ENCODE measurements at places on chromosomes 4 and X.

GRCh38 chrX:20362268-20363267, 95.9 kb upstream of the RPS6KA3 start:
- DNase-seq = no peak

GRCh38 chrX:33721927-33722326, 410.2 kb downstream of the FAM47A start:
- DNase-seq = no peak

GRCh38 chrX:125289209-125289608, 30.5 kb upstream of the TEX13C start:
- DNase-seq = no peak

DNA sequence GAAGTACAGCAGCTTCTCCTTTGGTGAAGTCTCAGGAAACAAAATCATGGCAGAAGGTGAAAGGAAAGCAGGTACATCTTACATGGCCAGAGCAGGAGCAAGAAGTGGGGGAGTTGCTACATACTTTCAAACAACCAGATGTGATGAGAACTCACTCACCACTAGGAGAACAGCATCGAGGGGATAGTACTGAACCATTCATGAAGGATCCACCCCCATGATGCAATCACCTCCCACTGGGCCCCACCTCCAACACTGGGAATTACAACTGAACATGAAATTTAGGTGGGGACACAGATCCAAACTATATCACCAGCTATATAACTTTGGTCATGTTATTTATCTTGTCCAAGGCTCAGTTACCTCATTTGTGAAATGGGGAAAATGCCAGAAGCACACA, 159.4 kb downstream of the OPHN1 start:
- no peak for DNase-seq

GRCh38 chr4:102625232-102625930, 124.2 kb downstream of the NFKB1 start:
- no peak for DNase-seq

DNA sequence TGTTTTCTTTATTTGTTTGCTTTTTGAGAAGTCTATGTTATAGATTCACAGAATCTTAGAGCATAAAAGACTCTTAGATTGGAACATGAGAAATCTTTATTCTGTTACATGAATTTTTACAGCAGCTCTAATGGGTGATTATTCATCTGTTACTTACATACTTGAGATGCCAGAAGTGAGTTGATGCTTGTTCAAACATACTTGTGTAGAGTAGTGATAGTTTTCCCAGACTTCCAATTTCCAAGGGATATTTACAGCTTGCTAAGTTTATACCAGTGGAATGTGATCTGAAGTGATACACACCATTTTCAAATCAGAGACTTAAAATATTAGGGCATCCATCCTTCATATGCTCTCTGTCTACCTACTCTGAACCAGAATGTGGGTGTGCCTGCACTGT, 252.9 kb upstream of the SMIM31 start:
- DNase-seq = no peak

DNA sequence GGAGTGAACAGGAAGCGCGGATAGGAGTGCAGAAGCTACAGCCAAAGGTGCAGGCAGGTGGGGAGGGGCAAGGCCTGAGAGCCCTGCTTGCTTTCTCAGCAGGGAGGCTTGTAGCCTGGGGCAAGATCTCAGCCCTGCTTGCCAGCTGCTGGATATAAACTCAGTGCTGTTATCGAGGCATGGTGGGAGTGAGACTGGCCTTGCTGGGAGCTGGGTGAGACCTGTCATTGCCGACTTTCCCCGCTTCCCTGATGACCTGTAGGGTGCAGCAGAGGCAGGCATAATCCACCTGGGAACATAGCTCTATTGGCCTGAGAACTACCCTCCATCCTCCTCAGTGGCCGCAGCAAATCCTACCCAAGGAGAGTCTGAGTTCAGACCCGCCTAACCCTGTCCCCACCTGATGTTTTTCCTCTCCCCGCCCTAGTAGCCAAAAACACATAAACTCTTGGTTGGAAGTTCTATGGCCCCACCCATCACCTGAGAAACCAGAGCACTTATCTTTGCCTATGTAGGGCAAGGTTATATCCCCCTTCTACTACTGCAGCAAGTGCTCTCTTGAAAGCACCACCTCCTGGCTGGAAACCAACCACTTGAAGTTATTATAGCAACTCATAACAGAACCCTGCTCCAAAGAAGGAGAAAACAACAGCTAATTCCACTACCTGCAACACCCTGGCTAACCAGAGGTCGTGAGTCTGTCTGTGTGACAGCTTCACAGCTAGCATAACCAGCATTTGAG, 80.7 kb downstream of the FHIP1A start:
- no peak for DNase-seq

- DNase-seq = no peak
Observed at GRCh38 chr4:4384837-4385236, 2.1 kb upstream of the NSG1 start.

GRCh38 chr4:100062921-100063320, 112.8 kb upstream of the H2AZ1 start:
- DNase-seq = no peak

GRCh38 chr4:100795581-100795980, 277.8 kb upstream of the EMCN start:
- no peak for DNase-seq

DNA sequence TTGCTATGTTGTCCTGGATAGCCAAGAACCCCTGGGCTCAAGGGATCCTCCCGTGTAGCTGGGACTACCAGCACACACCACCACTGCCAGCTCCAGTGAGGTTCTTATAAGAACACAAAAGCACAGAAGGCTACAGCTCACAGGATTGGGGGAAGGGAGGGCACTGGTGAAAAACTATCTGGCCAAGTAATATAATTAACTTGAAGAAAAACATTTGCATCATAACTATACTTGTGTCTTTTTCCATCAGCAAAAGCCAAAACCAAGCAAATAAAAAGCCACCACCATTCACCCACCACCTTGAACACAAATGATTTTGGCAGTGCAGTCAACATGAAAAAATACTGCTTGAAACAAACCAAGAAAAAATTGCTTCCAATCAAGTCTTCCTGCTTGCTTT, 188.2 kb downstream of the MAML3 start:
- DNase-seq = no peak

DNA sequence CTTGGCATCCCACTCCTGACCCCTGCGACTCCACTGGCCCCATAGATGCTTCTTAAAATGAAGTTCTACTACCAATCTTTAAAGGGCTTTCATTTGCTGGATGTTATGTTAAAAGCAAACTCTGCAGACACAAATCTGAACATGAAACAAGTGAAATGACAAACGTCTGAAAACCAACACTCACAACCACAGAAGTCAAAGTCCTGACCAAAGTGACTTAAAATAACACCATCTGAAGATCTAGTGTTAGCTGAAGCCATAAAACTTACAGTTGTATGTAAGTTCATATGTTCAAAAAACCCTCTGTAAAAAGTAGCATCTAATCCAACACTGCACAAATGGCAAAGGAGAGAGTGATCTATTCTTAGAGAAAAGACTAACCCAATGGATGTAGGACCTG, 178.7 kb downstream of the SH3KBP1 start:
- no peak for DNase-seq

DNA sequence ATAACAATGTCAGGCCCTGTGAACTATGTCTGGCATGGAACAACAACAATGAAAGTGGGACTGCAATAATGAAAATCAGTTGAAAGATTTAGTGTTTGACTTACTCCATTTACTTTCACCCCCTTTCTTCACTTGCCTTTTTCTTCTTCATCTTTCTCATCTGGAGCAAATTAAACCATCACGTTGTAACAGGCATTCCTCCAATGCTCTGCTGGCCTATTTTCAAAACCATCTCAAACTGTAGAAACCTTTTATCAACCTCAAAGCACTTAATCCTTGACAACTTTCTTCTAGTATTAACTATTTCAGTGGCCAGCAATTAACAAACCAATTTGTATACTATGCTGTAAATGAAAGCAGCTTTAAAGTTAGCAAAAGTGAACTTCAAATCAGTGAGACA, 8.3 kb downstream of the KLHL13 start:
- DNase-seq = no peak

GRCh38 chrX:13786048-13786447, 30.8 kb downstream of the GPM6B start:
- DNase-seq = no peak

GRCh38 chr4:21806991-21807390, 141.6 kb downstream of the KCNIP4 start:
- DNase-seq = no peak

GRCh38 chr4:128830906-128831503, 21.5 kb downstream of the JADE1 start:
- DNase-seq = no peak

GRCh38 chr4:114161809-114162208, 182.4 kb upstream of the ARSJ start:
- no peak for DNase-seq

Measured in D721Med (cell line).